ENCODE measurements at places on chromosomes 13 and 19.

DNA sequence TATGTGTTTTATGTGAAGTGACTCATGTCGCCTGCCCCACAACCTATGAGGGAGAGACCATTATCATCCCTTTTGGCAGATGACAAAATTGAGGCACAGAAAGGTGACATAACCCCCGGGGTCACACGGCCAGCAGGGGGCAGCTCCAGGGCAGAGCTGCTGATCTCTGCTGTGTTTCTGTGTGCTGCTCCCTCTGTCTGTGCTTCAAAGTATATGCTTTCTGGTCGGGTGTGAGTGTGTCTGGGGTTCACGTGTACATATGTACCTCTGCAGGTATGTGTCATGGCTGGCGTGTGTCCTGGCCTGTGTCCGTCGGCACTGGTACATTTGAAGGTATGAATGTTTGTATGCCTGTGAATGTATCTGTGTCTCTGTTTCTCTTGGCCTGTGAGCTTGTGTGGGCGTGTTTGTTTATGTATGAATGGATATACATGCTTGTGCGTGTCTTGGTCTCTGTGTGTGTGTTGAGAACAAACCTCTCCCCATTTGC lies 7.1 kb downstream of the LIPE start:
- ATAC-seq = peak; percentile 33

DNA sequence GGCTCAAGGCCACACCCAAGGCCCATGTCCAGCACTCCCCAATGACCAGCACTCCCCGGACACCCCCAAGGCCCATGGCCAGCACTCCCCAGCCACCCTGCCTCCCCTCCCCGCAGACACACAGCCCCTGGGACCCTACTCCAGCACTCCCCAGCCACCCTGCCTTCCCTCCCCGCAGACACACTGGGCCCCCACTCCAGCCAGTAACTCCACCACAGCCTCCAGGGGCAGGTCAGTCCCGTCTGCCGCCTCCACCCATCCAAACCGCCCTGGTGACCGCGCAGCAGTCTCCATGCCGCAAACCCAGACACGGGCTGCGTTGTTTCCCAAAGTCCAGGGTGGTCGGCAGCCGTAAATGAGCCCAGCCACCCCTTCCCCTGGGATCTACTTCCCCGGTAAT lies 70.7 kb downstream of the SPACA7 start:
- no peak for ATAC-seq

- no peak for ATAC-seq
These were observed 23.0 kb downstream of the IER2 start for GRCh38 chr19:13173139-13173737.

GRCh38 chr13:106453101-106453500 lies 82.4 kb downstream of the EFNB2 start:
- ATAC-seq = no peak

DNA sequence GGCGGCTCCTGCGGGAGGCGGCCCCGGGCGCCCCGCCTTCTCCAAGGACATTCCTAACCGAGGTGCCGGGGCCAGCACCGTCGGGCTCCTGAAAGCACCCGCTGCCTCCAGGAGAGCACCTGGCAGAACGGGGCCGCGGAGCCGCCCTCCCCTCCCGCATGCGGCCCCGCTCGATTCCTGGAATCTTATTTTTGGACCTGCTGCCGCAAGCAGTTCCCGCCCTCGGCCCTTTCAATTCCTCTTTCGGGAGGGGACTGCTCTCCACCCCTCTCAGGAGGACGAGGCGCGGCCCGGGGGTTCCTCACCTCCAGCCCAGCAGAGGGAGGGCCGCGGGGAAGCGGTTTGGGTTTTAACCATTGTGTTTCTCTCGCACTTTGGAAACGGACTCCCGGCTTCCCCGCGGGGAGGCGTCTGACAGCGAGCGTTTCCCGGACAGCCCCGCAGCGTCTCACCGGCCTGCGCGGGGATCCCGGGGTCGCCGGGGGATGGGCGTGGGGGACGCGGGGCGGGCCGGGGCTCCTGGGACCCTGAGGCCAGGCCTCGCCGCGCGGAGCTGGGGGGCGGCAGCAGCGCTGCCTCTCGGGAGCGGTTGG lies 849 bp downstream of the GAS6 start:
- ATAC-seq = peak; percentile 7

DNA sequence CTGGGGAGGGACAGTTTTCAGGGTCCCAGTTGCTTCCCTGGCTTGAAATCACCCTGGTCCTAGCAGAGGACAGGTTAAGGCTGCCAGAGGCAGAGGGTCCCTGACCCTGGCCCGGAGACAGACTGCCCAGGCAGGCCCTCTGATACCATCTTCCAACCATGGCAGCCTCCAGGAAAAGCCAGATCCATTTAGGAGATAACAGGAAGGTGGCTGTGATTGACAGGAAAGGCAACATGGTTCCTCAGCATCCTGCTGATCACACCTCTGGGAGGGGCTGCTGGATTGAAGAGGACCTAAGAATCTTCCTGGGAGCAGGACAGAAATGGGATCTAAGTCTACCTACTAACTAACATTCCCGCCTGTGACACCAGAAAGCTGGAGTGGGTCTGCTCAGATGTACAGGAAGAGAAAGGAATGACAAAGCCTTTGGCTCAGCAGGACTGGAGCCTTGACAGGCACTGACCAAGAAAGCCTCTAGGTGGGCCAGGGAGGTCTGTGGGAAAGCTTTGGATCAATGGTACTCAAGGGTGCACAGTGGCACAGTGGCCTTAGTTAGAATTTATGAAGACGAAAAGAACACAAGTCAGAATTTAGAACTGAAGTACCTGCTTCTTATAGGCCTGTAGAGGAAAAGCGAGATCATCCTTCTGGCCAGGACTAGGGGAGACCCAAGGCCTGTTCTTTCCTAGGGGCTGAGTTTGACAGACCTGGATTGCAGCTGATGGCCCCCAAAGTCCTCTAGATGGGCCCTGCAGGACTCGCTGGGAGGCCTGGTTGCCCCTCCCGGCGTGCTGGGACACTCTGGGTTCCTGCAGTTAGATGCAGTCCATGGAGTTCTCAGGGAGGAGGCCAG lies 2.3 kb upstream of the PRKACA start:
- ATAC-seq = no peak

- no peak for ATAC-seq
These were observed 37.9 kb downstream of the ARHGAP35 start for GRCh38 chr19:46898731-46899130.

GRCh38 chr13:105232439-105232838 lies 1303.0 kb downstream of the EFNB2 start:
- no peak for ATAC-seq

- no peak for ATAC-seq
These were observed 95.3 kb downstream of the KL start for GRCh38 chr13:33111414-33112110.

GRCh38 chr19:51873097-51873496 lies 14.7 kb downstream of the ZNF577 start:
- no peak for ATAC-seq

DNA sequence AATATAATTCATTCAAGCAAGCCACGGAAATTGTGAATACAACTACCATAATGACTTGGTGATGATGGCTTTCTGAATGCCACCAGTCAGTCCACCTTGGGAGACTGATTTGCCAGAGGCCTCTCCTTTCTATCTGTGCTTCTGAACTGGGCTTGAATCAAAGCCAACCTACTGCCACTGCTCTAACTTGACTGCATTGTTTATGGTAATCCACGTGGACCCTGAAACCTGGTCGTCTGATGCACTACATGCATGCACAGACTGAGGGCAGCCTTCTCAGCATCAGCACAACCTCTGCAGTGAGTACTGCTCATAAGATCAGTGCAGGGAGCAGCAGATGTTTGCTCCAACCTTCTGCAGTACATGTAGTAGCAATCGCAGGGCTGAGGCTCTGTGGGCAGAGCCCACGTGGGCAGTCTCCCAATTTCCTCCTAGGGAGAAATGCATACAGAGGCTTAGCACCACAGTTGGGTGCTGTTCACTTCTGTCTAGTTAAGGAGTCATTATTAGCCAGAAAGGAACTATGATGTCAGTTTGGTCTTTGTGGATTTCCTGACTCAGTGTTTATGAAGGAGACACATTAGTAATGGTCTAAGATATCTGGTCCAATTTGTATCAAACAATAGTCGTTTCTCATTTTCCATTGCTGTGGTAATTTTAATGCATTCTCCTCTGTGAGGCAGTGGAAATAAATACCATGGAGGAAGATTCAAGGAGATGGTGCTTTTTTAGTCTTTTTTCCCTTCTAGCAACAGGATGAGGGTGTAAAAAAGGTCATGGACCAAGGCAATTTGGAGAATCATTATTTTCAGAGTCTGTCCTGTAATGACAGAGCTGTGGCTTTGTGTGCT lies 82.5 kb downstream of the AKAP11 start:
- peak; percentile 78 for ATAC-seq

DNA sequence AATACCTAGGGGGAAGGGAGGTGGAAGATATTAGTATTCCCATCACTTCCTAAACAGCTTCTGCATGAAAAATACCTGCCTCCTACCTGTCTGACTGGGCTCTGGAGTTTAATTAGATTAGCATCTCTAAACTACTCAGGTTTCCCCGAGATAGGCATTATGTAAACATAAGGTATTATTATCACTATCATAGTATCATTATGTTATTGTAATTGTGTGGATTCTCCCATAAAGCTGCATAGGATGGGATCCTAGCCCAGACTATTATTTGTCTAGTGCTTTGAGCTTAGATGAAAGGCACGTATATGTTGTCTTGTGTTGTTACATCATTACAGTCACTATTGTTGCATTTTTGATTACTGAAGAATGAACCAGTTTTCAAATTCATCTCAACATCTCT lies 115.2 kb upstream of the SOX21 start:
- no peak for ATAC-seq

DNA sequence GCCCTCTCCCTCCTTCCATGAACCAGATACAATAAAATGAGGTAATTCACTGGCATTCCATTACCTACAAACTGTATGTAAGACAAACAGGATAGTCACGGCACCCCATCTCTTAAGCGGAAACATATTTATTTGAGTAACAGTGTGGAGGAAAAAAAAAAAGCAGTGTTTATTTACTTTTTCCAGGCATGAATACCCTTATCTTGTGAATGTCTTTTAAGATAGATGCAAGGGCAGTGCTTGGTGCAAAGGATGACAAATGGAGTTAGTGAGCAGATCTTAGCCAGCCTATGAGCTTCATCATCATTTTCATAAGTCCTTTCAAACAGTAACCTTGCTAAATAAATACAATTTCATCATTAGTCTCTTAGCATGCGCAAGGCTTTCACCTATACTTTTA lies 1661.8 kb upstream of the SPRY2 start:
- no peak for ATAC-seq

GRCh38 chr13:106063591-106064313 lies 471.7 kb downstream of the EFNB2 start:
- ATAC-seq = no peak

GRCh38 chr19:29090783-29091526 lies 122.0 kb downstream of the UQCRFS1 start:
- ATAC-seq = no peak

GRCh38 chr19:46073268-46073922 lies 32.6 kb upstream of the IGFL4 start:
- no peak for ATAC-seq

- ATAC-seq = no peak
These were observed 13.1 kb downstream of the C19orf47 start for GRCh38 chr19:40335101-40335500.

GRCh38 chr13:92806215-92806614 lies 420.4 kb upstream of the GPC6 start:
- ATAC-seq = peak; percentile 25

DNA sequence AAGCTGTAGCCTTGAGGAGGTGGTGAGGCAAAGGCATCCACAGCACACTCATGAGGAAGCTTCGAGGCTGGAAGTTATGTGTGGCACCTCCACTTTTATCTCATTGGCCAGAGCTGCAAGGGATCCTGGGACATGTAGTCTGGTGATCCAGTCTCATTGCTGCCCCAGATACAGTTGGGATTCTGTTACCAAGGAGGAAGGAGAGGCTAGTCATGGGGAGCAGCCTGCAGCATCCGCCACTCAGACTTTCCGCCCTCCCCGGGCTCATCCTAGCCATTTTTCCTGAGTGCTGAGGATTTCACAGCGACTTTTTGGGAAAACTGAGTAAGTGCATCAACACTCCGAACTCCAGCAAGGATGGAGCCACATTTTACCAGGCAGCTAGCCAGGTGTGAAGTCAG lies 74.4 kb downstream of the DPF1 start:
- ATAC-seq = no peak

- ATAC-seq = no peak
These were observed 5.0 kb upstream of the ZNF765 start for GRCh38 chr19:53389978-53390377.

GRCh38 chr19:45576682-45577081 lies 7.9 kb downstream of the OPA3 start:
- no peak for ATAC-seq

- no peak for ATAC-seq
These were observed 32.9 kb downstream of the PAN3 start for GRCh38 chr13:28171266-28171665.

Measured in activated CD4-positive, CD25-positive, alpha-beta regulatory T cell treated with anti-CD3 and anti-CD28 coated beads, Interleukin-2, amount 50 U/mL, for 24 hours (primary cell).